Aorta (tissue), 5 donors: ENCODE measurements at places on chromosomes 4 and X. TPM values are rescaled to one million over a fixed set of nuclear protein-coding genes. Genes with fewer than 3 reads are reported as not detected.

The CCSER1 gene
- polyA plus RNA-seq, result 2.0 TPM

The ZC4H2 gene
- polyA plus RNA-seq, result 5.4 TPM

The GPRIN3 gene
- polyA plus RNA-seq, result 0.08 TPM

The RIPPLY1 gene
- not detected for polyA plus RNA-seq

The STPG2 gene
- not detected for polyA plus RNA-seq

GRCh38 chrX:42992199-42992943, 214.4 kb upstream of the PPP1R2C start:
- no peak for DNase-seq

DNA sequence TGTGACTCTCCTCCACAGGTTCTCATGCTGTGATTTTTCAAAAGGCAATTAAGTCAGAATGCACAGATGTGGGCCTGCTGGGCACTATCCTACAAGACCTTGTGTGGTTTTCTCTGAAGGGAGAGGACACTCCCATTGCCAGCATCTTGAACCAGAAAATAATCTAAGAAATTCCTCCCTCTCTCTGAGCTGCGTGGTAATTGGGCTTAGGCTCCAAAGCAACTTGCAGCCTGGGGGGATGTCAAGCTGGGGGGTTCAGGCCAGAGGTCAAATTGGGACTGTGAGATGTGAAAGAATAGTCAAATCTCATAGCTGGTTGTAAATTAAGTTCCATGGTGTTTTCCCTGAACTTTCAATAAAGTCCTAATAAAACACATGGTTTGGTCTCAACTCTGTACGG, 350.6 kb upstream of the SLC7A11 start:
- no peak for DNase-seq

- DNase-seq, result no peak
Observed at GRCh38 chr4:99947608-99948007, 1.2 kb upstream of the DNAJB14 start.
